ENCODE measurements at places on chromosomes 6 and 20.

GRCh38 chr20:38402816-38403215 is 32.3 kb downstream of the SNHG17 start:
- no peak for DNase-seq

GRCh38 chr6:28215425-28215824 is 9.7 kb upstream of the ZSCAN9 start:
- DNase-seq = no peak

DNA sequence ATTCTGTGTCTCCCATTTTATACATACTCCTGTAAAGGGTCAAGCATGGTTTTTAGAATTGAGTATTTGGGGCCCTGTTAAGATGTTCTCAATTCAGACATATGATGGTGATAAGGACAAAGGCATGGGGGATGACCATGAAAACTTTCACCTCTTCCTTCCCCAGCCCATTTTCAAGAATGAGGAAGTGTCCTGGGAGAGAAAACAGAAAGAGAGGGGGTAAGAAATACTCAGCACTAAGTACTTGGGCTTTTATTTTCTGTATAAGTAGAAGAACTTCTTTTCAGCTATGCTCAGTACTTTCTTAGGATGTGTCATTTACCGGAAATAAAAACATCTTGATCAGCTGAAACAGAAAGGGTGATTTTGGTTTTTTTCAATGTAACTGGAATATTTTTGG is 10.9 kb upstream of the MBOAT1 start:
- DNase-seq = no peak

- DNase-seq = no peak
Observed at GRCh38 chr6:98929498-98930060, 18.2 kb downstream of the FBXL4 start.

DNA sequence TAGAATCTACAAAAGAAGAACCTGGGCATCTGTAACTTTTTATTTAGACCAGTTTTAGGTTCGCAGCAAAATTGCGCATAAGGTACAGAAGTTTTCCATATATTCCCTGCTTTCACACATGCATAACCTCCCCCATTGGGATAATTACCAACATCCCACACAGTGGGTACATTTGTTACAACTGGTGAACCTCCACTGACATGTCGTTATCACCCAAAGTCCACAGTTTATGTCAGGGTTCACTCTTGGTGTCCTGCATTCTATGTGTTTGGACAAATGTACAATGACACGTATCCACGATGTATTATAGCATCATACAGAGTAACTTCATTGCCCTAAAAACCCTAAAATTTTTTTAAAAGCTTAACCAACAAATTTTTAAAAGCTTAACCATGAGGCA is 109.7 kb downstream of the SMLR1 start:
- DNase-seq = no peak

GRCh38 chr6:170095273-170095981 is 195.5 kb downstream of the DLL1 start:
- no peak for DNase-seq

- DNase-seq = no peak
Observed at GRCh38 chr6:144619966-144620365, 334.8 kb downstream of the UTRN start.

- no peak for DNase-seq
Observed at GRCh38 chr6:67031451-67031850, 1324.4 kb upstream of the EYS start.

DNA sequence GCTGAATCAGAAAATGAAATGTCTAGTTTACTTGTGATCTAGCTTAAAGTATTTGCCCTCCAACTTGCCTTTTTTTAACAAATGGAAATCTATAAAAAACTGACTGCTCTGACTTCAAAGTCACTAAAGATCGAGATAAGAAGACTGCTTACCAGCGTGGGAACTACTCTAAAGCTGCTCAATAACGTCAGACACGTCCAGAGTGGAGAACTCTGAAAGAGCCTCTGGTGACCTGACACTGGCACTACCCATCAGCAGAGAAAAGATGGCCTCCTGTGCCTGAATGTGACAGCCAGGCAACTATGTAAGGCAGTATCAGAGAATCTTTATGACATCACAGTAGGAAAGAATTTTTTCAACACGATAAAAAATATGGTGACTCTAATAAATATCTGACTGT is 202.1 kb upstream of the SHLD1 start:
- no peak for DNase-seq

DNA sequence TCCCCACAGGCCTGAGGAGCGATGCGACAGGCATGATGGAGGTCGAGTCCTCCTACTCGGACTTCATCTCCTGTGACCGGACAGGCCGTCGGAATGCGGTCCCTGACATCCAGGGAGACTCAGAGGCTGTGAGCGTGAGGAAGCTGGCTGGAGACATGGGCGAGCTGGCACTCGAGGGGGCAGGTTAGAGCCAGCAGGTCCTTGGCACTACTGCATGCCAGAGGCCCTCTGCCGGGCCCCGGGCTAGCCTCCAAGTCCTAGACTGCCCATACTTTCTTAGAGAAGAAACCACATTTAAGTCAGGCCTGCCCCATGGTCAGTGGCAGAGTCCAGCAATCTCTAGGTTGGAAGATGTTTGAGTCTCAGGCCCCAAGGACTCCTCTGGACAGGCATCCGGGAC is 32.1 kb downstream of the PKIG start:
- DNase-seq = no peak

DNA sequence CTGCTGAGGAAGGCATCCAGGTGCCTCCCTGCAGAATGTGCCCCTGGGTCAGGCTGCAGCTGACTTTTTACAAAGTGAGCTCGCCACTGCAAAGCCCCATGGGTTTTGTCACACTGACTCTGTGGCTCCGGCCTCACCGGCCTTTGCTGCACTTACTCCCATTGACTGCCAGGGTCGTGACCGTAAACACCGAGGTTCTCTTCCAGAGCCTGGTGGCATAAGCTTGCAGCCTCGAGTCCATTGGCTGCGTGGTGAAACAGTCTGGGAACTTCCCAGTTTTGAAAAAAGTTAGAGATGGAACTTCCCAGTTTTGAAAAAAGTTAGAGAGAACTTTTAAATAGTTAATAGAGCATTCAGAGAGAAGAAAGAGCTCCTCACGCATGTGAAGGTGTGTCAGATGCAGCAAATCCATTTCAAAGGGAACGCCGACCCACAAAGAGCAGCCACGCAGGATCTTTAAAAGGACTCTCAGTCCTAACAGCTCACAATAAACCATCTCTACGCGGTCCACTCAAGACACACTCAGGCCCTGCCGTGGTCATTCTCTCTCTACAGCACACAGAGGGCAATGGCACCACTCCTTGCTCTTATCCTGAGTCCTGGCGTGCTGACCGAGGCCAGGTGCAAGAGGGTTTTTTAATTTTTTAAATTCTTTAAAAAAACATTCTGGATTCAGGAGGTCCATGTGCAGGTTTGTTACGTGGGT is 12.8 kb downstream of the RAMACL start:
- DNase-seq = no peak

DNA sequence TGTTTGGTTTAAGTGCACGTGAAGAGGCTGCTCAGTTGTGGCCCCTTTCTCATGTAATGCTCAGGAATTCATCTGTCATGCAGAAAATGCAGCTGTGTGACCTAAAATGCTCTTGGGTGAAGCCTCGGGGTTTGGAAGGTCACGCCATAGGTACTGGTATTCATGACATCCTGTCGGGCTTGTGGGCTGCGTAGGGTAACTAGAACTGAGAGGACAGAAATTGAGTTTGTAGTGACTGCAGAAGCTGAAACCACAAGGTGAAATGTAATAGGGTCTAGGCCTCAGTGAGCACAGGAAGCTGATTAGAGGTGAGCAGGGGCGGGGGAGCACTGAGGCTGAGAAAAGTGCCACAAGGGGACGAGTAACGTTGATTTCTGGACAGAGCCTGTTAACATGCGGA is 128.8 kb downstream of the SOBP start:
- no peak for DNase-seq

- no peak for DNase-seq
Observed at GRCh38 chr6:164010441-164011103, 596.1 kb downstream of the QKI start.

DNA sequence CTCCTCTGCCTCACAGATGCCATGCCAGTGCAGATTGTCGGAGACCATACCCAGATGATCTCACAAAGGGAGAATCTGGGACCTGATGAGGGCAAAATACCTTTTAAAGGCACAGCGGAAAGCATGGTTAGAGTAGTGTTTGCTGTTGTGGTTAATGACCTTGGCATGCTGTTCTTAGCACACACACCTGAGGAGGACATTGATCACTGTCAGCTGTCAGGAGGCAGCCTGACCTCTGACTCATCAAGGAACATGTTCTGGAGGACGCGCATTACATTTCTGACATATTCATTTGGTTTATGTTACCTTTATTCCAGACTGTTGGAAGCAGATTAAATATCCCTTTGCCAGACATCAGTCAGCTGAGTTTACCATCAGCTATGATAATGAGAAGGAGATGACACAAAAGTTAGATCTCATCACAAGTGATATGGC is 57.1 kb downstream of the GOPC start:
- no peak for DNase-seq

DNA sequence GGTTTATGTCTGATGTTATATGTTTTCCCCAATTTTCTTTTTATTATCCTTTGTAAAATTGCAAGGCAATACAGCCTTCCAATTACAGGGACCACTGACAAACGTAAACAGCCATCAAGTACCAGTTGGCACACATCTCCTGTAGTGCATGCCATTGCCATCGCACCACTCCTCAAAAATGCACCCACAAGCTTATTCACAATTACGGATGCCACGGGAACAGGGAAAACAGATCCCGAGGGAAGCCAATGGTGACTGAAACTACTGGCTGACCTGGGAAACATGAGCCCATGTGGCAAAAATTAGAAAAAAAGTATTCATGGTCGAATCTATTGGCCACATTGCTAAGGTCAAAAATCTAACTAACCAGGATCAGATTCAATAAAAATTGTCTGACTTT is 395.2 kb downstream of the PAX1 start:
- DNase-seq = no peak

- DNase-seq = no peak
Observed at GRCh38 chr20:50049442-50050026, 63.4 kb downstream of the UBE2V1 start.

- no peak for DNase-seq
Observed at GRCh38 chr6:74065705-74066104, 369.7 kb downstream of the CD109 start.

DNA sequence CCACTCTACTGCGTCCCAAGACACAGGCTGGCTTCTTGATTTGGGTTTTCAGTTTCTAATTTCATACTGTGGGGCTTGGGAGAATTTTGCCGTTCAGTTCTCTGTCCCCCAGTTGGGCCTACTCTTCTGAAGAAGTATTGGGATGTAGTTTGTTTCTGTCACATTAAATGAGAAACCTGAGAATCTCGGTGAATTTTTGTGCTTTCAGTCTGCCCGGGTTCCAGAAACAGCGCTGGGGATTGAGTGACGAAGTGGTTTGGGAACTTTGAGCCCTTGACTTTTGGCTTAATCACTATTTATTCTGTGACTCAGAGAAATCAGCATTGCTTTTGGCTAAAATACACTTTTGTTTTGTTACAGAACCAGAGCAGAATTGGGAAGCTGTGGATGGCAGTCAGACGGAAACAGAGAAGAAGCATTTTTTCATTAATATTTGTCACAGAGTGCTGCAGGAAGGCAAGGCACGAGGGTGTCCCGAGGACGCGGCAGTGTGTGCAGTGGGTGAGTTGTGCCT is 74.0 kb downstream of the IGF2R start:
- DNase-seq = no peak

DNA sequence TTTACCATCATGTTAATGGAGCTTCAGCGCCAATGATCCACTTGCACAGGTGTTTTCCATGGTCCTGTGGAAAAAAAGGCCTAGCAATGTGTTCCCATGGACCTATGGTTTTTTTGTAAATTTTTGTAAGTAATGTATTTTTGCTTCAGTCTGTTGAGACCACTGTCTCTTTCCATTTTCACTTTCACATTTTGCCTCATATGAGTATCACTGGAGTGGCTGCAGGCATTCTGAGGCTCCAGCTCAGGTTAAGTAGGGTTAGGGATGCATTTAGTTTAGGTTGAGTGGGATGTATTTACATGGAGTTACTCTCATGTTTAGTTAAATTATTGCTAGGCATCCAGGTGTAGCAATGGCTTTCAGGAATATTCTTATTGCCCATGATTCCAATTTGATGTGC is 19.2 kb upstream of the LMBRD1 start:
- DNase-seq = no peak

DNA sequence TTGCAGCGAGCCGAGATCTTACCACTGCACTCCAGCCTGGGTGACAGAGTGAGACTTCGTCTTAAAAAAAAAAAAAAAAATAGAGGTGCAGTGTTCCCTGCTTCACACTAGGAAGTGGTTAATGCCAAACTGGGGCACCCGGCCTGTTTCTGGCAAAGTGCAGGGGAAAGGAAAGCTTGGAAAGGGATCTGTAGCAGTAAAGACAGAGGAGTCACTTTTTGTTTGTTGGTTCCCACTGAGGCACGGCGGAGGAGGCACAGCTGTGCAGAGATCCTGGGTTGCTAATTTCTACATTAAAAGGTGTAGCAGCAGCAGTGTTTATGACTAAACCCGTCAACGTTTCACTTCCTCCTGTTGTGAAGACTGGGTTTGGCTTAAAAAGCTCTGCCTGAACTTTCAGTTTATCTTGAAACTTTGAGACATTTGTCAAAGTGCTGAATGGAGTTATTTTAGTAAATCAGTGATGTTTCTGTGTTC is 125.6 kb downstream of the CARMIL1 start:
- no peak for DNase-seq

DNA sequence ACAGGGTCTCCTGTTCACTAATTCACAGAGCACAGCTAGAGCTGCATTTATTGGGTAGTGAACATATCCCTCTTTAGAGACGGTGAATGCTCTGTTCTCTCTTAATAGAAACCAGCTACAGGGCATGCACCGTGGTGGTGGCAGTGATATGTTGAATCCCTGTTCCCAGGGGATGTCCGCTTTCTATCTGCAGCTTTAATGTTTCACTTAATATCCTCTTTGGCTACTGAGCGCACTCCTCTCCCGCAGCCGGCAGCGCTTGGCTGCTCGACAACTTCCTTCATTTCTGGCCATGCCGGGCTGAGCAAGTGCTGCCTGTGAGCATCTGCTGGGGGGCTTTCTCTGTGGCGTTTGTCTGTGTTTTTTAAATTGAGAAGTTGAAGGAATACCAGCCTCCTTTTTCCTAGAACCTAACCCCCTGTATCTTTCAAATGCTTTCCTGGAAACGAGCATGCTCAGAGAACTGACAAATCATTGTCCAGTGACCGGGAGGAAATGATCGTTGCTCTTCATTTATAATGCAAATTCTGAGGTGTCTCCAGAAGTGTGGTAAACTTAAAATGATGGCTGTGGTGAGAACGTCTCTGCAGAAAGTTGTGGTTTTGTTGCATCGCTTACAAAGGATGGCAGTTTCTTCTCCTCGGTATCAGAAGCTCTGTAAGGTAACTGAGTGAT is 297.9 kb downstream of the UTRN start:
- DNase-seq = peak; percentile 65

- no peak for DNase-seq
Observed at GRCh38 chr6:14035874-14036273, 81.7 kb upstream of the CD83 start.

GRCh38 chr6:48919555-48919954 is 543.5 kb downstream of the MMUT start:
- DNase-seq = no peak

DNA sequence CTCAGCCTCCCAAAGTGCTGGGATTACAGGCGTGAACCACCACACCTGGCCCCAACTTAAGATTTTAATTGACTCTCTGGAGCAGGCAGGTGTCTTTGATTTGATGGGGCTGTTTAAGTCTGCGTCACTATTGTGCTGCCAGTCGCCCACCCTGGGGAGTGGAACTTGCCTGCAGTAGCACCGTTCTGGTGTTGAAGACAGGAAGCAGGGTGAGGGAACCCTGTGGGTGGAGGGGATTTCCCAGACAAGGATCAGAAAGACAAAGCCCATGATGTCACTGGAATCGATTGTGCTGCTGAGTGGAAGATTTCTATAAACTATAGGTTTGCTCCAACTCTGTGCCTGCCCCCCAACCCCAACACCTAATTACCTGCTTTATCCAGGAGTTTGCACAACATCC is 11.0 kb downstream of the ALDH8A1 start:
- DNase-seq = no peak
